ENCODE measurements at places on chromosomes 16 and 17. TPM values are rescaled to one million over a fixed set of nuclear protein-coding genes. Genes with fewer than 3 reads are reported as not detected.

CCL17 gene
- not detected for total RNA-seq

TUBG1 gene
- 43.9 TPM for total RNA-seq

KIF1C gene
- 82.4 TPM for total RNA-seq

HCRT gene
- total RNA-seq = not detected

KRT39 gene
- not detected for total RNA-seq

BCO1 gene
- total RNA-seq = not detected

AOC3 gene
- total RNA-seq = 0.30 TPM

HAS3 gene
- 10.1 TPM for total RNA-seq

KCNJ2 gene
- 0.59 TPM for total RNA-seq

Measured in smooth muscle cell of the umbilical artery (primary cell).